Cortex of kidney (tissue), 1 donor: ENCODE measurements at places on chromosomes 5 and 9.

DNA sequence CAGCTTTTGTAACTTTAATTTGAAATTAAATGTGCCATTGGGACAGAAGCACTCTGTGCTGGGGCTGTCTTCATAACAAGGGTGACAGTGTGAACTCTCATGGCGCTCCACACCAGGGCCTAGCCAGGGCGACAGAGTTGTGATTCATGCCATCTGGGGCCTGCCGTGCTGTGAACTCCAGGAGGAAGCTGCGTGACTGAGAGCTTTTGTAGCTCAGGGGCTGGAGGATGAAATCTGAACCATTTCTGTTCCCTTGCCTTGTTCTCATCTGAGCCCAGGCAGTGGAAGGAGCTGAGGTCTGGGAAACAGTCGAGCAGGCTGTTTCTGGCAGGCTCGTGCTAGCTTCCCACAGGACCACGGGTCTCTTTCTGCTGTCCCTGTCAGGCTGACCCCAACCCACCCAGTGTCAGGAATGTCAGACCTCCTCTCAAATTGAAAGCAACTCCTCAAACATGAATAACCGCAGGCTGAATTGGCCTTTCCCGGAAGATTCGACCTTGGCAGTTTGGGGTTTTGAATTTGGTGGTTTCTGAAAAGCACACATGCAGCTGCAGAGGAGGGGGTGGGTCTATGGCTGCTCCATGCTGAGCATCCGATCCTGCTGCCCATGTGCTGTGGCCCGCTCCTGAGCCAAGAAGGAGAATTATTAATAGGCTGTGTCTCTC lies 69.2 kb upstream of the RPS23 start:
- no peak for DNase-seq

GRCh38 chr5:9192266-9192665 lies 353.6 kb downstream of the SEMA5A start:
- DNase-seq = no peak

DNA sequence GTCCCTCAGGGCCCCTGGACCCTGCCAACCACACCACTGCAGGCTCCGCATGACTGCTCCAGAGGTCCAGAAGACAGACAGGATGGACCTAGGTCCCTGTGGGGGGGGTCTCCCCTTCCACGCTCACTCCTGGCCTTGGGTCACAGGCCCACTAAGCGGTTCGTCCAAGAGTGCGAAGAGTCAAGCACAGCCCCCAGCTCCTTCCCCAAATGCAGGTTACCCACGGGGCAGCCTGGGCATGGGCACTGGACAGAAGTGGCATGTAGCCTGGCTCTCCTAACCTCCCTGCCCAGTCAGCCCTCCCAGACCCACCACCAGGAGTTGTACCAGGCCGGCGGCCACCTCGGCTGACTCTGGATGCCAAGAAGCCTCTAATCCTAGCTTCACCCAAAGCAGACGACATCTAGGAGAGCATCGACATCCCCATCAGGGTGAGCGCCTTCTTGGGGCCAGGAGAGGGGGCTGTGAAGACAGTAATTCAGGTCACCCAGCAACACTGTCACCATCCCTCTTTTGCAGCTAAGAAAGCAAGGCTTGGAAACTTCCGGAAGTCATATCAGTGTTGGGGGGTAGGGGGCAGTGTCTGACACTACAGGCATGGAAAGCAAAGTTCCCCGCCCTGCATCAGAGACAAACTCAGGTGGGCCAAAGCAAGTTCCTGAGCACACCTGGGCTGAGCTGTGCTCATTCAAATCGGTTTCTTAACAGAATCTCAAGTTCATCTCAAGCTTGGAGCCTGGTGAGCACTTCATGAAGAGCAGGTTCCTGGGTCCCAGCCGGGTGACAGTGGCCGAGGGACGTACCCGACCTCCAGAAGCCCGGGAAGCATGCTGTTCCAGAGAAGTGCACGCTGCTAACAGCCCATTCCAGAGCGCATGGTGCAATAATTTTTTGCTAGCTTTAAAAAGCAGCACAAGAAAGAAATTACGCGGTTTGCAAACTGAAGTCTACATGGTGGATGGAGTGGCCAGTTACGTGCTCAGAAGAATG lies 68.7 kb downstream of the SEMA4D start:
- no peak for DNase-seq

DNA sequence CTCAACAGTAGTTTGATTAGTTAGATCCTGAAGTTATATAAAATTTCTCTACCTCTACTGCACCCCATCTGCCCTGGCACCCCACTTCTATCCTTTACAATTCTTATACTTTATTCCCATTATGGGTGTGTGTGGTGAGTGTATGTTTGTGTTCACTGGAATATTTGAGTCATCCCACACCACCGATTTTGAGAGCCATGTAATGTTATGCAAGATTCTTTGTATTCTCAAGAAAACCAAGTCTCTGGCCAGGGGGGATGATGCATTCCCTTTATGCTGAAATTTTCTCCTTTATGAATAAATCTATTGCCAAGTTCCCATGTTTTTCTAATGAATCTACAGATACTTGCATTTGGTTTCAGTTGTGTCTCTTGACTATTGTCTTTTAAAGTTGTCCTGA lies 266.8 kb downstream of the ARHGEF28 start:
- no peak for DNase-seq

DNA sequence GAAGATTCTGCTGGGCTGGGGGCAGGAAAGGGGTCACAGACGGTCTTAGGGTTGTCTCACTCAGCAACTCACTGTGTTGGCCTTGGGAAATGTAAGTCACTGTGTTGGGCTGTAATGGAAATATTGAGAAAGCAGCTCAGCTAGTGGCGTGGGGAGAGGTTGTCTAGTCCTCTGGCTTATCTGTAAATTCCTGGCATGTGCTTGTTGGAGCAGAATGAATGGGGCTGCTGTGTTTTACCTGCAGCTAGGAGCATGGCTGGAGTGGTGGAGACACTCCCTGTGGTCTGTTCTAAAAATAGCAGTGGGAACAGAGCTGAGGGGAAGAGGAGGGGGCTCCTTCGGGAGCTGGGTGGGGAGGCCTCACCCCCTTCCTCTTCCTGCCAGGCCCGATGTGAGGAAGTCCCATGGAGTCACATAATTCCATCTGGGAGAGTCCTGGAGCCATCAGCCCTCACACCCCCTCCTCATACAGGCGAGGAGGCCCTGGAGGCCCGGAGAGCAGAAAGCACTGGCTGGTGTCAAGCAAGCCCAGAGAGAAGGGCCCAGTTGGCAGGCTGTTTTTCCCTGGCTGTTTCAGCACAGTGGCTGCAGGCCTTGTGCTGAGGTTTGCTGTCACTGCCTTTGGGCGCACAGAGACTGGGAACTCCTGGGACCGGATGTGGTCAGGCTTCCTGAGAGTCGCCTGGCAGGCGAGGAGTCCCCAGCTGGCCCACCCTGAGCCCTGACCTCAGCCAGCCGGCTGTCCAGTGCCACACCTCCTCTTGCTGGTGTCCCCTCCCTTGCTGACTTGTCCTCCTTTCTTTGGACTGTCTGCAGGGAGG lies 84.9 kb downstream of the RGS3 start:
- no peak for DNase-seq

GRCh38 chr5:178396796-178397720 lies 164.5 kb upstream of the PHYKPL start:
- DNase-seq = no peak

DNA sequence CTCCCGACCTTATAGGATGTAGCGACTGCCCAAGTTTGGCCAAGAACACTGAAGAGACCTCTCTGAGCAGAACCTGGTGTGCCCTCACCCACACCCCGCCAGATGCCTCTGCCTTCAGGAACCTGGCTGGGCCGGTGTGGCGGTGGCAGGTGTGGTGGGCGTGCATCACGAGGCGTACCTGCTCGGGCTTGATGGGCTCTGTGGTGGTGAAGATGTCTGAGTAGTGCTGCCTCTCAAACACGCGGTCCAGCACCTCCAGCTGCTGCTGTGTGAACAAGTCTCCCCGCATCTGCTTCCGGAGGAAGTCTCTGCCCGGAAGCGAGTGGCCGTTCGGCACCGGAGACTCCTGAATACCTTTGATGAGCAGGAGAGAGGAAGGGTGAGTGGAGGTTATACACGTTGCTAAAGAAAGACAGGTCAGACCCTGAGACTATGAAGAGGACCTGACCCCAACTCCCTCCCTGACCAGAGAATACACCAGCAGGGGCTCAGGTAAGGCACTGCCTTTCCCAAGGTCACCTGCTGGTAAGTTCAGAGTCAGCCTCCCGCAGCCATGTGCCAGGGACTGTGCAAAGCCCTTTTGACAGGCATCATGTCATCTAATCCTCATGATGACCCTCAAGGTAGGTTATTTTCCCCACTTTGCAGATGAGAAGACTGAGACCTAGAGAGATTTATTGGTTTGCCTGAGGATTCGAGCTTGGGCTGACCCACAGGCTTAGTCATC lies 67.5 kb downstream of the PAX5 start:
- DNase-seq = no peak

DNA sequence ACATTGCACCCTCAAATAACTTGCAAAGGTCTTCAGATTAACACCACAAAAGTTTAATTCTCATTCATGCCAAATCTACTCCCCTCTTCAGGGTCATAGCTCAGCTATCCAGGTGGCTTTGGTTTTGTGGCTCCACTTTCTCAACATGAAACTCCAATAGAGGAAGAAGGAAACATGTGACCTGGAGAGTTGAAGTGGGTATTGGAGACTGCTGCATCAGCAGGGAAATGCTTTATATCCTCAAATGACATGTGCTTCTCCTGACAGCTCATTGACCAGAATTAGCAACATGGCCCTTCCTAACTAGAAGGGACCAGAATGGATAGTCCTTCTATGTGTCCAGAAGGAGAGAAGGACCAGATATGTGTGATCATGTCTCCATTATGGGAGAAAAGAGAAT lies 73.6 kb downstream of the TLR4 start:
- DNase-seq = no peak

GRCh38 chr9:120862452-120862851 lies 14.5 kb downstream of the PHF19 start:
- DNase-seq = no peak

DNA sequence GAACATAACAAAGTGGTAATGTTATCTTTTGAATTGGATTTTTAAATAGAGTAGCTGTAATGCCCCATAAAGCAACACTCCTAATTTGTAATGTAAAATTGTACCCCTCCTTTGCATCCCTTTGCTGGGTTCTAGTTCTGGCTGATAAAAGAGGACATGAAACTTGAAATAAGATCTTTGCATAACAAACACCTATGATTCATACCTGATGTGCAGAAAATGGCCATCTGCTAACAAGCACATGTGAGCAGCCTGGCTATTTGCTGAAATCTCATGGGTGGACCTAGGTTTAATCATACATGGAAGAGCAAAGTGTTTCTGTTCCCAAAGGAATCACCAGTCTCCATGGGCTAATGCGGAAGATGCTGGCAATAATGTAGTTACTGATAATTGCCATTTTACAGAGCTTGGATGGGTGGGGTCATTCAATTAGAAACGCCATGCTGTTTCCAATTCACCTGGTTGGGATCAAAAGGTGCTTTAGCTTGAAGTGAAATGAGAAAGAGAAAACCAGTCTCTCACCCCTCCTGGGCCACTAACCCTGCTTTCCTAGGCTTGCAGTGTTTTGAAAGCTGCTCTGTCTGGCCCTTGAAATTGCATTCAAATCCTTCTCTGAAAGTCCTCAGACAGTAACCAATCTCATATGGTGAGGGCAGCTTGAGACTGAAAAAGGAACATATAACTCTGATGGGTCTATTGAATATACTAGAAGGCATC lies 585.1 kb downstream of the TLE4 start:
- DNase-seq = no peak

GRCh38 chr5:156427315-156427714 lies 100.4 kb downstream of the SGCD start:
- no peak for DNase-seq

- DNase-seq = no peak
These were observed 387.5 kb downstream of the FAM170A start for GRCh38 chr5:120016717-120017382.

- no peak for DNase-seq
These were observed 437.0 kb upstream of the TRPC7 start for GRCh38 chr5:136802383-136802782.

GRCh38 chr9:120694559-120694958 lies 19.7 kb downstream of the MEGF9 start:
- DNase-seq = no peak

- no peak for DNase-seq
These were observed 88.6 kb upstream of the FANCC start for GRCh38 chr9:95406121-95406520.
